ENCODE measurements at places on chromosomes 12 and 14.

- no peak for DNase-seq
Observed at GRCh38 chr12:121774968-121775474, 18.5 kb downstream of the RHOF start.

DNA sequence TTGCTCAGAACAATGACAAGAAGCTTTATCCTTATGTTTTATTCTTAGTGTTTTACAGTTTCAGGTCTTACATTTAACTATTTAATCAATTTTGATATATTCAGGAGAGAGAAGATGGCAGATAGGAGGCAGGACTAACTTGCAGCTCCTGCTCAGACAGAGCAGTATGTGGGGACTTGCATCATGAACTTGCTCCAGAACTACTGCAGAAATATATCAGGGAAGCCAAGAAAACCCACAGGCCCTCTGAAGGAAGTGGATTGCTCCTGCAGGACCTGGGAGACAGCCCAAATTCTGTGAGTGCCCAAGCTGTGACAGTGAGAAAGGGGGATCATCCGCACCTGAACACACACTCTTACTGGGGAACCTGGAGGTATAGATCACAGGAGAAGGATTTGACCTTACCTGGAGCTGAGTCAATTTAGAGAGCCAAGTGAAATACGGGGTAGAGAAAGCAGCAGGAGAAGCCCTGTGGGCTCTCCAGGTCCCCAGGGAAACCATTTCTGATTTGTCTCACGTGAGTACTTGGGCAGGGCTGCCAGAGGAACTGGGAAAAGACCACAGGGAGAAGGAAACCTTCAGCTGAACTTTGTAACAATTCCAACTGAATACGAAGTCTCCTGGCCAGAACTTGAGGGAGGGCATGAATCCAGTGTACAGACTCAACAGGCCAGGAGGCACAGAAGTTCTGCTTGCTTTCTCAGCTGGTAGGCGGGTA lies 28.9 kb upstream of the TSPAN8 start:
- no peak for DNase-seq

DNA sequence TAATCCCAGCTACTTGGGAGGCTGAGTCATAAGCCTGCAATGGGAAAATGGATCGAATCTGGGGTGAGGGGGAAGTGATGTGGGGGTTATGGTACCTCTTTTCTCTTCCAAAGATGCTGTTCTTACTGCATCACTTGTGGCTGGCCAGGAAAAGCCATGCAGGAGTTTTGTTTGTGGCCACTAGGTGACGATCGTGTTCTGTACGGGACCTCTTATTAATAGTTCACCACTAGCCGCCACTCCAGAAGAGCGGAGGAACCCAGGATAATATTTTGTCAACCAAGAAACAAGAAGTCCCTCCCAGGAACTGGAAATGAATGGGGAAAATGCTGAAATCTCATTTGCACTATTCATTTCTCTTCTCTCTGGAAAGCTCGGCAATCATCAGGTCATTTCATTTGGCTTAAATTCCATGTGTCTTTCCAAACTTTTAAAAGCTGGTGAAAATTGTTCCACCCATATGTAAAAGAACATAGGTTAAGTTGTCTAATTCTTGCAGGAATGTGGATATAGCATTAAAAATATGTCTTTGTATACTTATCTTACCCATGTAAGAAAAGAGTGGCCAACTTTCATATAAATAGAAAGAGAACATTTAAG lies 8.9 kb downstream of the GPR65 start:
- DNase-seq = peak; percentile 61

DNA sequence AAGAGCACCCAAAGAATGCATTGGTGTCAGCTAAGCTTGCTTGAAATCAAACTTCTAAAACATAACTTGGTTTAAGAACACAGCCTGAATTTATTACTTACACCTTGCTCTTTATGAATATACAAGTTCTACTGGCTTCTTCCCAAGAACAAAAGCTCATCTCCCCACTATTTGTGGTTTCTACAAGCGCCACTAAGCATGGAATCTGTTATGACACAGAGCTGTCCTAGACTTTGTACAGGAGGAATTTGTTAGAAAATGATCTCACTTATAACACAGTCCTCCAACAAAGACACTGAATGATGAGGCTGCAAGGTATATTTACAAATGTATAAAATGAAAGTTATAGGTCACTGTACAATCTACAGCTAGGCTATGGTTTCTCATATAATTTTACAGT lies 452.1 kb downstream of the BCAT1 start:
- no peak for DNase-seq

- no peak for DNase-seq
Observed at GRCh38 chr12:24039113-24039525, 89.6 kb upstream of the SOX5 start.

DNA sequence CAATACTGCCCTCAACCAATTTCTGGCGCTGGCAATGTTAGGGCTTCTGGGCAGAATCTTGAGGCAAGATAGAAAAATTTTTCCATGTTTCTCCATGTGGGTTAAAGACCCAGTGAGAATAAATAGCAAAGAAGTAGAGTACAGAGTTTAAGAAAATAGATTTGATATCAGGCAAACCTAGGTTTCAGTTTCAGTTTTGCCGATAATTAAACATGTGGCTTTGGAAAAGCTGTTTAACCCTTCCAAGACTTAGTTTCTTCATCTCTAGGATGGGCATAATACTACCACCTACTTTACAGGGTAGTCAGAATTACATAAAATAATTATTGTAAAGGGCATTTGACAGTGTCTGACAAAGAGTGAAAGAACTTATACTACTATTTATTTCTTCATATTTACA lies 360.4 kb downstream of the PCNX1 start:
- no peak for DNase-seq

DNA sequence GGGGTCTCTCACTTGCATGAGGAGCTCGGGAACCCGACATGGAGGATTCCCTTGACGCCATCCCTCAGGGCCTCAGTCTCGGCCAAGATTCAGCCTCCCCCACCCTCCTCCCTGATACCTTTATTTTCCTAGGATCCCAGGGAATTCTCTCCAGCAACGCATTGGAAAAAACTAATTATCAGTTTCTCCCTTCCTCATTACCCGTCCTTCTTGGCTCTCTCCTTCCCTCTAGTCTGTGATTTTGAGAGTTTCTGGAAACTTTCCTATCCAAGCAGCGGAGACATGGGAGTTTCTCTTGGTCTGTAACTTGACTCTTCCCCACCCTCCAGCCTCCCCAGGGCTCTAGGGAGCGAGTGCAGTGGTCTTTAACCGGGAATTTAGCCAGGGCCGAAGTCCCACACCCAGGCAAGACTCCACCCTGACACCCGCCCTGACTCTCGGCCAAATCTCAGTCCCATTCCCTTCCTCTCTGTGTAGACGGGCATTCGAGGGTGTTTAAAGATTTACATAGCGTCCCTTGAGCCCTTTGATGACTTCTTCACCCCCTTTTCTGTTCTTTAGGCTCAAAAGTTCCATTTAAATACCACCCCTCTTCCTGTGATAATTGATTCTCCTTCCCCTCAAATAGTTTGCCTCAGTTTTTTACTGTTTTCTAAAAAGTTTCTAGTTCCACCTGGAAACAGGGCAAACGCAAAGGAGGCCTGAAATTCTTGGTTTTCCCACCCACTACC lies 6.7 kb downstream of the HOXC5 start:
- no peak for DNase-seq

DNA sequence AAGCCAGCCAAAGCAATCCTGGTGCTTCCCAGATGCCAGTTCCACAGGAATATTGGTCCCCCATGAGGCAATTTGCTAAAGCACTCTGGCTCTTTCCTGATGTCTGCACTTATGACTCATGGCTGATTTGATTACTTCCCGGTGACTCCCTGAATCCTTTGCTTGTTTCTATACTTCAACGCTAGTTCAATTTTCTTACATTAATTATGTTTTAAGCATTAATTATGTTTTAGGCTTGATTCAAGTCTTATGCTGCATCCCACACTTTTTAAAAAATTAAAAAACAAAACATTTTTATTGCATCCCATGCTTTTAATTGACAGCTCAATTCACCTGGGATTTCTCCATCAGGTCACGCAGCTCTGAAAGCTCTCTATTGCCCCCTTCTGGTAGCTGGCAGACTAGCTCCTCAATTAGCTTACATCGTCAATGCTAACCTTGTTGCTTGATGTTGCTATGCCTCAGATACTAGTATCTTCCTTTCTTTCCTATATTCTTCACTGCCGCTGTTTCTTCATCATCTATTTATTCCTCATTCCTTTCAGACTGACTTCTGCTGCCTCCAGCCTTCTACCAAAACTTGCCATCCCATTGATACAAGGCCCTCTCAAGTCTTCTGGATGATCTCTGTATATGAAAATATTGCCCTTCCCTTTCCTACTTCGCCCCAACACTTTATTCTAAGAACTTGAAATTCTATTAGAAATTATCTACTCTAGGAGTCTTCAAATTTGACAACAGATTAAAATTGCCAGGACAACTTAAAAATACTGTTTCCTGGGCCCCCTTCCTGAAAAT lies 32.0 kb downstream of the TSHR start:
- DNase-seq = peak; percentile 60

DNA sequence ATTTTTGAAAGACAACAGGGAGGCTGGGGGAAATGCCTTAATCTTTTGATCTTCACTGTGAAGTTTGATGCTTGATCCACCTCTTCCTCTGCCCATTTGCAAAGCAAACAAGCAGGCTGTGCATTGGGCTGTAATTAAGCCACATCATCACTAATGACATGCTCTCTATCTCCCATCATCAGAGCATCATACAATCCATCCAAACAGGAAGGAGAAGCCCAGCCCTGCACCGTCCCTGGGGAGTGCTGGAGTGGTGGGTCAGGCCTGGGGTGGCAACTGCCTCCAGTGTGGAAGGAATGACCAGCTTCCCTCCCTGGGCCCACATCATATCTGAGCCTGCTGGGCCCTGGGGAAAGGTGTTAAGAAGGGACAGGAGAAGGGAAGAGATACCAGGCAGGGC lies 6.9 kb upstream of the KRT74 start:
- no peak for DNase-seq

GRCh38 chr14:45133683-45134050 lies 614 bp downstream of the FKBP3 start:
- no peak for DNase-seq

DNA sequence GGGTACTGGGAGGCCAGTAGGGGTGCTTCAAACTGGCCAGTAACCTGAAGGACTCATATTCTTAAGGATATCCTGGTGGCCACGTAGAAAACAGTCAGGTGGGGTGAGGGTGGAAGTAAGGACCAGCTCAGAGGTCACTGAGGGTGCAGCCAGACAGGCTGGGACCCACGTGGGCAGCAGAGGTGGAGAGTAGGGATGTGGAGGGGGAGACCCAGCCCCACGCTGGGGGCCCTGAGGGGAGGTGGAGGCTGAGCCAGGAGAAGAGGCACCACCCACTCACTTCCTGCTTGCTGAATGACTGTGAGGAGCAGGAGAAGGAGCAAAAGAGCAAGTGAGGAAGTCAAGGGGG lies 12.6 kb upstream of the SERPINA3 start:
- DNase-seq = no peak

DNA sequence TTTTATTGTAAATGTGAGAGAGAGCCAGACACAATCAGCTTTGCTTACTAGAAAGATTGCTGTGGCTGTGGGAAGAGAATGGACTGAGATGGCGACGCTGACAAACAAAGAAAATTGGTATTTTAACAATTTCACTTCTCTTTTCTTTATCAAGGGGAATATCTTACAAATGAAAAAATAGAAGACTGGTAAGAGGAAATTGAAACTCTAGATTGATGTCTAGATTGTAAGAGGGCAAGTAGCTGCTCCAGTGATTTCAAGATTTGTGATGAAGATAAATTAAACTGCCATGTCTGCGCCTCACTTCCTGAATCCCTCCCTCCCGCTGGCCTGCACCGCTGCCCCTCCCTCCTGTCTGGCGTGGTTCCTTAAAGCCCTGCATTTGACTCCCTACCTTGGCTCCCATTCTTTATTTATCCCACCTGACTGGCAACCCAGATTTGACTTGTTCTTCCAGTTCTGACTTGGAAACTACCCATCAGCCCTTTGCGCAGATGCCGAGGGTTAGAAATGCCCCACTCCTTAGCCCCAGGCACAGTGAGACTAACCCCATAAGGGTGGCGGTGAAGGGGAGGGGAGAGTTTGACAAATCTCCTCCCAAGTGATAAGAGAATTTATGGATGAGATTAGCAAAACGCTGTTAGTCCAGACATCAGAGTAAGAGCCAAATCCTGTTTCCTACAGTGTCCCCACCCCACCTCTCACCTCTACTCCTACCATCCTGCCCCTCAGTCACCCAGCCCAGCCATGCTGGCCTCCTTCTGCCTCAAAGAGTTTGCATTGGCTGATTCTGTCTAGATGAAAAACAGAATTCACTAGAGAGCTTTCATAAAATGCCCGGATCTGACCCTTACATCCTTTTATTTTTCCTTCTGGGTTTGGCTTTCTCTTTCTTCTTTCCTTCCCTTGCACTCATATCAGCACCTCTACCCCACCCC lies 125.3 kb upstream of the ATF7IP start:
- DNase-seq = no peak

DNA sequence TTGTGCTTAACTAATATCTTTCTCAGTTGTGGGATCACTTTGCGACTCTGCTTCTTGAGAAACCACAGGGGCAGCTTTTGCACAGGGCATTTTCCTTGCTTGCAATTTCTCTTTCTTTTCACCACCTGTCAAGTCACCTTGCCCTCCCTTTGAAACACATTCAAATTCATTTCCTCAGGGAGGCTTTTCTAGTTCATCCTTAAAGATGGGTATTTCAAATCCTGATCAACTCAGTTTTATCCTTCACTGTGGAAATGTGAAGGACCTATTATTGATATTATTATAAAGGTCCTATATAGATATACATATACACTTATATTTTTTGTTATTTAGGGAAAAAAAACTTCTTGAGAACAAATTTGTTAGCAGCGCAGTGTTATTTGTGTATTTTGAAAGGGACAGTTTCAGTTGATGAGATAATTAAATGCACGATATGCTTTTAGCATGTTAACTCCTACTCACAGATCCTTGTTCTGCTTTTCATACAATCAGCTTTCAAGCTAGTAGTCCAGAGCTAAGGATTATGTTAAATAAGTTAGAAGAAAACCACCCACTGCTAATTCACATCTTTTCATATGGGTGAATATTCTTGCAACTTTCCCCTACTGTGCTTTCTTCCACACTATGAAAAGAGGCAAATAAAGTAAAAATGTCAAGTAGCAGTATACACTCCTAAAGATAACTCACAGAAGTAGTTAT lies 501.4 kb upstream of the RGS6 start:
- DNase-seq = no peak

GRCh38 chr12:52575256-52575655 lies 1.6 kb upstream of the KRT74 start:
- DNase-seq = no peak

DNA sequence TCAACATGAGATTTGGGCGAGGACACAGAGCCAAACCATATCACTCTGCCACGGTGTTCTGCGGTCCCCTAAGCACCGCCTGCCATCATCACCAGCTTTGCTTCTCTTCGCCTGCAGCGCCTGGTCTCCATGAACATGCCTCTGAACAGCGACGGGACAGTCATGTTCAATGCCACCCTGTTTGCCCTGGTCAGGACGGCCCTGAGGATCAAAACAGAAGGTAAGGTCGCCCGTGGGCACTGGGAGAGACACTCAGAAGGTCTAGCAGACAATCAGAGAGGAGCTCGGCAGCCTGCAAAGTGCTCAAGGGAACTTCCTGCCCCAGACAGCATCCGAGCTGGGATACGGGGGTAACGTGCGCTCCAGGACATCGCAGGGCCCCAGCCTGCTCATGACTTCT lies 126.0 kb upstream of the FKBP4 start:
- DNase-seq = no peak

GRCh38 chr12:117538032-117538690 lies 176.7 kb upstream of the NOS1 start:
- no peak for DNase-seq

All from HFFc6 (cell line).